Activated CD4-positive, alpha-beta T cell treated with anti-CD3 and anti-CD28 coated beads, Interleukin-2, amount 50 U/mL, for 4 hours (primary cell): ENCODE measurements at places on chromosomes 2 and 18.

DNA sequence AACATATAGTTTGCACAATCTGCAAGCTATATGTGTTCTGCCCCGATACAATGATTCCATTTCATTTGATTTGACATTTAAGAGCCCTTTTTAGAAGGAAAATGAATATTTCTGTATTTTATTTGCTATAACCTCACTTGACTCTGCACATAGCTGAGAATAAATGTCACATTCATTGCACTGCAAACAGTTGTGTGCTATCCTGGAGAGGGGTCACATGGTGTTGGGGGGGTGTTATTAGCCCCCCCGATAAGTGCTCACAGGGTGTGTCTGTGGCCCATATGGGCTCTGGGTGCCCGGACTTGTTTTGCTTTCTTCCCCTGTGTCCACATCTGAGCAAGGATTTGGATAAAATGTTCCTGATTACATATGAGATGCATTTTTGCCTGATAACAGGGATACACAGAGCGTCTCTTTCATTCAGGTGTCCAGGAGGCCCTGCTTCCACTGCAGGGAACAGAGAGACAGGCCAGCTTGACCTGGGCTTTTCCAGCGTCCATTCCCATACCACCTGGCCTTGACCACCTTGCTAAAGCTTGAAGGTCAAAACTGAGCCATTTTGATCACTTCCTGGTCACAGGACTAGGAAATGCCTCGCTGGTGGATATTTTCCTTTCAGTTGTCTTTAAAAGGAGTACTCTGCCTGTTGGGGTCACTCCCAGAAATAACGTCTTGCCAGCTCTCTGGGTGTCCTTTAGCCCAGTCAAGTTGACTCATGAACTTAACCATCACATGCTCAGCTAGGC, 38.4 kb upstream of the ID2 start:
- no peak for DNase-seq

DNA sequence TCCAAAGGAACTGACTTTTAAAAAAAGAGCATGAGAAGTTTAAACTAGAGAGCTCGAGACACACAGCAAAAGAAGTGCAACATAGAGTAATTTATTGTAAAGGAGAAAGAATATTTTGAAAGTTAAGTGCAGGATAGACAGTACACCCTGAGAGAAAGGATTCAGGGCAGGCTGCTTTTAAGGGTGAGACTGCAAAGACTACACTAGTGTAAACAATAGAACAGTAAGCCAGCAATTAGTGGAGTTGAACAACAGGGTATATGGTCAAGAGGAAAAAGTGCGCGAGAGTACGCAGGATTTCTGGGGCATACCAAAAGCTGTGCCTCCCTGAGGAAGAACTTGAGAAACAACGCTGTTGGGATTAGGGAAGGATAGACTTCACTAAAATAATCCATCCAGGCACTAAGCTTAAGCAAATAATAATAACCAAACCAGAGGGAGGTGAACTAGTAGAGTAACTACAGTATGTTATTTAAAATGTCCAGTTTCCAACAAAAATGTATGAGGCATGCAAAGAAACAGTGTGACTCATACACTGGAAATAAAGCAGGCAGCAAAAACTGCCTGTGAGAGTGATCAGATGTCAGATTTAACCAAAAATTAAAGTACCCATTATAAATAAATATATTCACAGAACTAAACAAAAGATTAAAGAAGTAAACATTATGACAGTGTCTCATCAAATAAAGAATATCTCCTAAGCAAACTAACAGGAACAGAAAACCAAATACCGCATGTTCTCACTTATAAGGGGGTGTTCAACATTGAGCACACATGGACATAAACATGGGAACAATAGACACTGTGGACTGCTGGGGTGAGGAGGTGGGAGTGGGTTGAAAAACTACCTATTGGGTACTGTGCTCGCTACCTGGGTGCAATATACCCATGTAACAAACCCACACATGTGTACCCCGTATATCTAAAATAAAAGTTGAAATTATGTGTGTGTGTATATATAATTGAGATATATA, 40.5 kb upstream of the EMILIN2 start:
- no peak for DNase-seq

DNA sequence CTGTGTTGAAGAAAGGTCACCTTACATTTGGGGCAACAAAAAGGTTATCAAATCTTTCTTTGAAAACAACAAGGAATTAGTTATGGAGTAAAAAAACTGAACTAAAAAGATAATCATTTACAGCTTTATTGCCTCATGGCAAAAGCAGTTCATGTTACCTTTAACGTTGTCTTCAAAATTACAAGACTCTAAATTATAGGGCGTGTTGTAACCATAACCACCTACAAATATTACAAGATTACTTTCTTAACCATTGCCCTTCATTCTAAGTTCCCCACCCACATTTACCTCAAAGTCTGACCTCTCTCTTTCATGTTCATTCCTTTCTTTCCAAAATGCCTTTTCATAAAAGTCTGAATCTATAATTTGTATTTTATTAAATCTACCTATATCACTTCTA, 74.6 kb upstream of the LRATD1 start:
- no peak for DNase-seq

GRCh38 chr2:214742119-214742518, 67.4 kb downstream of the BARD1 start:
- DNase-seq = no peak

DNA sequence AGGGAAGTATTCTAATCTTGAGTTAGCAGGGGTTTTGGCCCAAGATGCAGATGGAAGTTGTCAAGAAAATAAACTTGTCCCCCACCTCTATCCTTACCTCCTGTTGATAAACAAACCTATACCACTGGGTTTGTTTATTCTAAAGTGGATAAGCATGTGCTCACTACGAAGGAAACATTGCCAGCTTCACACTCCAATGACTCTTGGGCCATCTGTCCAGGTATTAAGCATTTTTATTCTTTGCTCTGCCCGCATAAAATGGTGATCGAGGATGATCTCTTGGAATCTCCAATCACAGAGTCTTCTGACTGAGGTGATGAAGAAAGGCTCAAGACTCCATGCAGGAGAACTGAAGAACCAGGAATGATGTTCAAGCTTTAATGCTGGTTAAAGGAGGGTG, 1908.4 kb upstream of the PIK3C3 start:
- DNase-seq = no peak

DNA sequence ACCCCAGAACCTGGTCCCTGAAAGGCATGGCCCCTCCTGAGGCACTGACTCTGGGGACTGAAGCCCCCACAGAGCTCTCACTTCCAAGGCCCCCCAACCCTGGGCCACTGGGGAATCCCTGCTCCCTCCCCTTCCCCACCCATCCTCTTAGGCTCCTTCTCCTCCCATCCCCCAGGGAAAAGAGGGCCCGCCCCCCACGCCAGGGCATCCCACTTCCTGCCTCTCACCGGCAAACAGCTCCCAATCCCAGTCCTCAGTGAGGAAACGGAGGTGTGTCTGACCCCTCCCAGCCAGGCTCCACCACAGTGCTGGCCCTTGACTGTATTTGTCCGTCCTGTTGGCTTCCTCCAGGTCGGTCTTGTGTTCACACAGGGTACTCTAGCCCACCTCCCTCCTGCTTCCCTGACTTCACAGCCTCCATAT, 35.0 kb upstream of the PTMA start:
- no peak for DNase-seq

DNA sequence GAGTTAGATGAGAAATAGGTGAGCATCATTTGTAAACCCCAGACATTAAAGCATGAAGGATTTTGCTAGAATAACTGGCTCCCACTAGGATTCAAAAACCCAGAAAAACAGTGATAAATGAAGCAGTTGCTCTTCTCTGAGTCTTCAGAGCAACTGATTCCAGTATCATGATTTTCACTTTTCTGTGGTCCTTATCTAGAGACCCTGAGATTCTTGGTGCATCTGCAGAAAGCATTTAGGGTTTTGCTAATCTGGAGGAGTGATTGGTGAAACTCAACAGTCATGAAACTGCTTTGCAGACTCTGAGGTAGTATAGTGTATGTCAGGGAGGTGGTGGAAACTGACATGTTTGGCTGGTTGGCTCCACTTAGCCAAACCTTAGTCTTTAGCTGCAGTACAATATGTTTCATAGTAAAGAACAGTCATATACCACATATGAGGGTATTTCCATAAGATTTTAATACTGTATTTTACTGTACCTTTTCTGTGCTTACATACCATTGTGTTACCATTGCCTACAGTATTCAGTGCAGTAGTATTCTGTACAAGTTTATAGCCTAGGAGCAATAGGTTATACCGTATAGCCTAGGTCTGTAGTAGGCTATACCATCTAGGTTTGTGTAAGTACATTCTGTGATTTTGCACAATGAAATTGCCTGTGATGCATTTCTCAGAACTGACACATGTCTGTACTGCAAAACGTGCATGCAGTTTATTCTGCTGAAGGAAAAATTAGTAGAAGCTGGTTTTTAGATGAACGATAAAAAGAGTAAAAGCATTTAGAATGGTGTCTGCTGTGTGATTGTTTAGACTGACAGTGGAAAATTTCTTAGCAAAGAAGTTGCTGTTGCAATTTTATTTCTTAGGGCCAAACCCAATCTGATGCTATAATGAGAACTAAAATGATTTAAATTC, 23.8 kb downstream of the EML4 start:
- DNase-seq = no peak

DNA sequence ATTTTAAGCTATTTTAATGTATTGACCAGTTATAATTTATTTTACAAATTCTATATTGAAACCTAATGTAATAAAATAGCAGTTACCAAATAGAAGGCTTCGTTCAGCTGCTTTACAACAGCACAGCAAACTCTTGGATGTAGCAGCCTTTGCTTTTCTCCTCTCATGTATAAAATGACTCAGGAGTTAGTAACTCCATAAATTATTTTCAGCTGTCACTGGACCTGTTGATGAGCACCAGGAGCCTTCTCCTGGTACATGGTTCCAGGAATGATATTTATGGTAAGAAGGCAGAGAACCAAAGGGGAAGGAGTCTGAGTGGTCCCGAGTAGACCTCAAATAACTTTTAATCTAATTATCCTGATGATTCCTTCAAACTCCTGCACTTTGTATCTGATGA, 256.4 kb upstream of the NETO1 start:
- DNase-seq = no peak

DNA sequence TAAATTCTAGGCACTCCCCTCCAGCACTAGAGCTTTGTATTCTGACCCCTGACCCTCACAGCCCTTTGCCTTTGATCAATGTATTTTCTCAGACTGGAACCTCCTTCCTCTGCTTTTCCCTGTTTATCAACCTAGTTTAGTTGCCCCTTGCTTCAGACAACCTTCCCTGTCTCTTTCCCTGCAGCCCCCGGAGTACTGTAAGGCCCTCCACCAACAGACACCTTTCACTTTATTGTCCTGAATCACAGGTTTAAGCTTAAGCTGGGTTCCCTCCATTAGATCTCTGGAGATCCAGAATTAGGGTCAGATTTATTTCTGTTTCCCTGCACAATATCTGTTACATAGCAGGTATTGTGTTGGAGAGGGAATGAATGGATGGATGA, 140.2 kb downstream of the DDX1 start:
- DNase-seq = no peak

- DNase-seq = no peak
These were observed 21.3 kb upstream of the PIK3C3 start for GRCh38 chr18:41933778-41934177.

DNA sequence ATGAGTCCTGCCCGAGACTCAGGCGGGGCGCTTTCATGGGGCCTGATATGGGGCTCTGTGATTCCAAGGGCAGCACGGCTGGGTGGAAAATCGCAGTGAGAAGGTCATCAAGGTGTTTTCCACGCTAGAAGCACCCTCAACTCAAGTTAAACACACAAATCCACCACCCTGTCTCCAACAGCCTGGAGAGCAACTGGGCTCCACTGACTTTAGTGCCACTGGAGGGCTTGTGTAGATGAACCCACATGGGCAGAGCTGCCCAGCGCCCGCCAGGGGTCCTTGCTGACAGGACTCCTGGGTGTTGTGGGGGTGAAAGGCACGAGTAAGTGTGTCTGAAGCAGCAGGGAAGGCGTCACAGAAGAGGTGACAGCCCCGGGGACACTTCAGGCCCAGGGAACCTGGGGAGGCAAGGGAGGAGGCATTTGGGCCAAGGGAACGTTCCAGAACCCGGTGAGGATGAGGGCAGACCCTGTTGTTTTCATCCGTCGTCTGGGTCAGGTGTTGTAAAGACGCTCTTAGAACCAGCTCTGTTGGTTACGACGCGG, 51.8 kb upstream of the CTDP1 start:
- no peak for DNase-seq

DNA sequence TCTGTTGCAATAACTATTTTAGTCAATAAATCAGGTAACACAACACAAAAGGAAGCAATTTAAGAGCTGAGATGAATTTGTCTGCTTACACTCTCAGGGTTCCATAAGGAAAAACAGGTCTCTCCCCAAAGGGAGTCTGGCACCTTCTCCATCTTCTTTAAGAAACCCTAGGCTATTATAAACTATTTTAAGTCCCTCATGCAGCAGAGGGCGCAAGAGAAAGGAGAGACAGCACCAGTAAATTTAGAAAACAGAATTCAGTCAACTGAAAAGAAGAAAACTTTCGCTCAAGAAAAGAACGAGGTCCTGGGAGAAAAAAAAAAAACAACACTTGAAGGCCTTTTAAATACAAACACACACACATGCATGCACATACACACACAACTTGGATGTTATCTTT, 19.1 kb downstream of the SULT1C4 start:
- DNase-seq = no peak

- no peak for DNase-seq
These were observed 1.8 kb downstream of the TRABD2A start for GRCh38 chr2:84878896-84879583.

- no peak for DNase-seq
These were observed 41.8 kb downstream of the PTCD3 start for GRCh38 chr2:86147793-86148192.

DNA sequence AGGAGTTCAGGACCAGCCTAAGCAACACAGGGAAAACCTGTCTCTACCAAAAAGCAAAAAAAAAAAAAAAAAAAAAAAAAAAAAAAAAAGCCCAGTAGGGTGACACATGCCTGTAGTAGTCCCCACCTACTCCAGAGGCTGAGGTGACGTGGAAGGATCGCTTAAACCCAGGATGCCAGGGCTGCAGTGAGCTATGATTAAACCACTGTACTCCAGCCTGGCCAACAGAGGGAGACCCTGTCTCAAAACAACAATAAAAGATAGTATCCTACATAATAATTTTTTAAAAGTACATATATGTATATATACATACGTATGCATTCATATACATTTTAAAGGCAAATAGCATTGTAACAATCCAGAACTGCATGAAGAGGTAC, 51.7 kb downstream of the SOS1 start:
- peak; percentile 18 for DNase-seq

GRCh38 chr2:73999881-74000597, 15.3 kb downstream of the TET3 start:
- no peak for DNase-seq

DNA sequence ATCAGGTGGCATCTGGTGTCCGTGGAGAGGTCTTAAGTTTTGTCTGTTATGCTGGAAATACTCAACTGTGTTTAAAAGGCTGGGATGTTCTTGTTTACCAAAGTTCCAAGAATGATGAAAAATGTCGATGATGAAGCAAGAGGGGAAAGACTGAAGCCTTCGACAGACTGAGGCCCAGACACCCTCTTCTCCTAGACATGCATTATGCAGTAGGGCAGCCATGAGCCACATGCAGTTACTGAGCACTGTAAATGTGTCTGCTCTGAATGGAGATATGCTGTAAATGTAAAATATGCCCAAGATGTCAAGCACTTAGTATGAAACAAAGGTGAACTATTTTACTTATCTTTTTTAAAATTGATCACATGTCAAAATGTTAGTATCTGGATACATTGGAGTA, 163.1 kb downstream of the GALNT14 start:
- DNase-seq = no peak
